ENCODE measurements at places on chromosomes 11 and 22.

- no peak for DNase-seq
Measured at GRCh38 chr22:36331306-36331911, 56.4 kb downstream of the MYH9 start.

DNA sequence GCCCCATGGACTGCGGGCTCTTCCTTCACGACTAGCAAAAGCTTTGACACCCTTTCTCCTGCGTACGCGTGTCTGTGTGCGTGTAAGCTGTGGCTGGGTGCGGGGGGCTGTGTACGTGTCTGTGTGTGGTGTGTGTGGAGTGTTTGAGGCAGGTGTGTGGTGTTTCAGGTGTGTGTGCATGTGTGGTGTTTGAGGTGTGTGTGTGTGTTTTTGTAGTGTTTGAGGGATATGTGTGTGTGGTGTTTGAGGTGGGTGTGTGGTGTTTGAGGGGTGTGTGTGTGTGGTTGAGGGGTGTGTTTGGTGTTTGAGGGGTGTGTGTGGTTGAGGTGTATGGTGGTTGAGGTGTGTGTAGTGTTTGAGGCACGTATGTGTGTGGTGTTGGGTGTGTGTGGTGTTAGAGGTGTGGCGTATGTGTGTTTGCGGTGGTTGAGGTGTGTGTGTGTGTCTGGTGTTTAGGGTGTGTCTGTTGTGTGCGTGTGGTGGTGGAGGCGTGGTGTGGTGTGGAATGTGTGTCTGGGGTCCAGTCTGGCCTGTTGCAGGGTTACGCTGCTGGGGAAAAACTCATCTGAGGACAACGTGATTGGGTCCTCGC is 687 bp upstream of the ARSA start:
- DNase-seq, result no peak

DNA sequence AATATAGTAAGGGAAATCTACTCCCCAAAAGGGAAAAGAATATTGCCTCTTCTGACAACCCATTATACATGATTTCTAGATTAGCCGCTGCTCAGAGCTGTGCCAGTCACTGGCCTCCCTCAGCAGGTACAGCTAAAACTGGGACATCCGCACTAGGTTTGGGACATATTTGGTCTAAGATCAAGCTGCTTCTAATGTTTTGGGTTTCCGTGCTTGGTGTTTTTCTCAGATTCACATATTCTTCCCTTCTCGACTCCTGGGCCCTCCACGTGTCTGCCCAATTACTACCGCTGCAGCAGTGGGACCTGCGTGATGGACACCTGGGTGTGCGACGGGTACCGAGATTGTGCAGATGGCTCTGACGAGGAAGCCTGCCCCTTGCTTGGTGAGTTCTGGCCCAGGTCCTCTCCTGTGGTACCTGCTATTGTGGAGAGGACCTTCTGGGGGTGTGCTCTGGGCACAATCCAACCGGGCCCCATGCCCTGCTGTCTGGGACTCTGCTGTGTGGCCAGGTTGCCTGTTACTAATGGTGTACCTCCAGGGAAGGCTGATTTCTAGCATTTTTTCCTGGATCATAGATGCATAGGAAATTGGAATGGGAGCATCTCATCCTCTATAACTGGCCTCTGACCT is 138.1 kb upstream of the SORL1-AS1 start:
- DNase-seq, result no peak

DNA sequence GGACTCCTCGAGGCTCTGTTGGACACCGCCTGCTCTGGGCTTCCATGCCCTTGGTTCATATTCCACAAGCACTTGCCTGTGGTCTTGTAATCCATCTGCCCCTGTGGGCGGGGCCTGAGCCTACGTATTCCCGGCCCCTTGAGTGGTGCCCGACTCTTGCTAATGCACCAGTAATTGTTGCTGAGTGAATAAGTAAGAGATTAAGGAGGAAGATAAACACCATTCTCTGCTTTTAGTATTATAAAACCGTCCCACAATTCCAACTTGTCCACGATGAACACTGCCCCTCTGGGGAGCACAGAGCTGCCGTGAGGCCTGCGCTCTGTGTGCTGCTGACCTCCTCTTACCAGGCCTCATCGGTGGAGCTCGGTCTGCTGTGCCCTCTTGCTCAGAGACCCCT is 50.3 kb downstream of the MICAL2 start:
- DNase-seq, result no peak

DNA sequence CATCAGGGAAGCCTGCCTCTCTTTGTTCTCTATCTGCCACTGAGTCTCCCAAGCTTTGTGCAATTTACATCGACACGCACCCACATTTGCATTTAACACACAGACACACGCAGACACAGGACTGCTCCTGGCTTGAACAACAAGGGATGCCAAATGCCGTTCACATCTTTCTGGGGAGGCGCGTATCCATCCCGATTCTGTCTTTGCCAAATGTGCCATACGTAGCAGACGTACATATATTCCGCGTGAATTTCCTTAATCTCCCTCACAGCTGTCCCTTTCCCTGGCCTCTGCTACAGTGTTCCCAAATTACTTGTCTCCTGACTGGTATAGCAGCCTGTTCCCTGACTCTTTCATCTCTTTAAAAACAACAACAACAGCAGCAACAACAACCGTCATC is 409.5 kb downstream of the MIAT start:
- DNase-seq, result no peak

DNA sequence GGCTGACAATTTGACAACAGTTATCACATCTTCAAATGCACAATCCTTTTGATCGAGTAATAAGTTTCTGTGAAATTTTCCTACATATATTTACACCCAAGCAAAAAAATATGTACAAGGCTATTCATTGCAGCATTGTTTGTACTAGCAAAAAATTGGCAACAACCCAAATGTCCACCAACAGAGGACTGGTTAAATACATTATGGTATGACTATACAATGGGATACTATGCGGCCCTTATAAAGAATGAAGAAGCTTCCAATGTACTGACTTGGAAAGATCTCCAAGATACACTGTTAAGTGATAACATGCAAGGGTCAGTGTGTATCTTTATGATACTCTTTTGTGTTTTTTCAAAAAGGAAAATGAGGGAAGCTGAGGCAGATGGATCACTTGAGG is 8.2 kb upstream of the P2RY2 start:
- no peak for DNase-seq

DNA sequence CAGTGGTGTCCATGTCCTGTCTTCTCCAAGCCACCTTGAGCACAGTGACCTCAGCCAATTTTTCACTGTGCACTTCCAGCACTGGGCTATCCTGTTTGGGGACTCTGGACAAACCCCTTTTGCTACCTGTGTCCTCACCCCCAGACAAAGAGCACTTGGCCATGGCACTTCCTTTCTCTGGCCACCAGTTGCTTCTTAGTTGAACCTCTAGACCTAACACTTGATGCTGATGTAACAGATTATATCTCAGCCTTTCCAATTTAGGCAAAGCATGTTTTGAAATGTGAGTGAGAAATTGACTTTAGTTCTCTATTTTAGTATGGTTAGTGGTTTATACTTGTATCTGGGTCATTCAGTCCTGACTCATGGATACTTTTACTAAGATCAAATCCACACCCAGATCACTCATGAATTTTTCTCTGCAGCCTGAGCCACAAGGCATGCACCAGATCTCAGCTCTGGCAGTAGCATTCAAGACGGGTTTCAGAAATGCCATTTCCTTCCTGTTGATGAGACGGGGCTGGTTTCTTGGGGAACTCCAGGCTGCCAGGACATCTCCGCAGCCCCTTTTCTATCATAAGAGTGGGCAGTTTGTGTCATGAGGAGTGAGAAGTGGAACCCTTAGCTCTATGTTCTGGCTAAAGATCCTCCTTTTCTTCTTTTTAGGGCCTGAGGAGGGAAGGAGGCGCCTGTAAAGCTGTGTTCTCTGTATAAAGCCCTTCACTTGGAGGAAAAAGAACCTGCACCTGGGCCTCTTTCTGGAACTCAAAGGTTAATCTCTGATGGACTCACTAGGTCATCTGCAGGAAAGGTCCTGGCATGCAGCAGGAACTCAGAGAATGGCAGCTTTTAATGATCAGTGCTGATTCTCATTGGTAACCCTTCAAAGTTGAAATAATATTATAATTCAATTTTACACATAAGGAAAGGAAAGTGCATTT is 185.6 kb upstream of the TENM4 start:
- DNase-seq, result no peak

- no peak for DNase-seq
Measured at GRCh38 chr11:6142936-6143335, 27.2 kb downstream of the OR52B2 start.

GRCh38 chr11:3723014-3723708 is 52.0 kb upstream of the CHRNA10 start:
- no peak for DNase-seq

DNA sequence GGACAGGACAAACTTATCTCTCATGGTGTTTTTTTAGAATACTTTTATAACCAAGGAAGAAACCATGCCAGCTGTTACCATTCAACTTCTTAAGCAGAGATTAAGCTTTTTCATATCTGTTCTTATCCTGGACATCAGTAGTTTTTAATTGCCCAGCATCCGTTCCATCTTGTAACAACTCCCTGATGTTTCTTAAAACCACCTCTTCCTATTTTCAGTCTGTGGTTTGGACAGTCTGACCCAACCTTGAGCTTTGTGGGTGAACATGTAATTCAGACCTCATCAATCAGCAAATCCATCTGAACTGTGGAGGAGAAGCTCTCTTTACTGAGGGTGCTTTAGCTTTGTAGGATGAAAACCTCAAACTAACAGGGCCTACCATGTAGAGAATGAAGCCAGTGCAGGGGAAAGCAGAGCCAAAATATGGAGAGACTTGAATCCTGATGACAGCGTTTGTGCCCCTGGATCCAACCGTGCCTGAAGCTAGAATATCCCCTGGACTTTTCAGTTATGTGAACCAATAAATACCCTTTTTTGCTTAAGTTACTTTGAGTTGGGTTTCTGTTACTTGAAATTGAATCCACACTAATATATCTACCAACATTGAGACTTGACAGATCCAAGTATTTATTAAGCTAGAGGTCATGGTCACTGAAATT is 9.4 kb downstream of the TUG1 start:
- DNase-seq, result no peak

GRCh38 chr11:103395612-103396011 is 286.4 kb downstream of the DYNC2H1 start:
- no peak for DNase-seq

- DNase-seq, result no peak
Measured at GRCh38 chr11:84319863-84320262, 1033.7 kb upstream of the CCDC90B start.

GRCh38 chr11:84905411-84905810 is 721.7 kb downstream of the DLG2 start:
- DNase-seq, result no peak

- DNase-seq, result no peak
Measured at GRCh38 chr11:88454881-88455280, 117.3 kb upstream of the CTSC start.

GRCh38 chr11:106156290-106156937 is 79.0 kb downstream of the AASDHPPT start:
- no peak for DNase-seq

GRCh38 chr11:134529212-134530096 is 117.4 kb upstream of the B3GAT1 start:
- no peak for DNase-seq

GRCh38 chr22:50601669-50602337 is 1.2 kb downstream of the MAPK8IP2 start:
- no peak for DNase-seq

DNA sequence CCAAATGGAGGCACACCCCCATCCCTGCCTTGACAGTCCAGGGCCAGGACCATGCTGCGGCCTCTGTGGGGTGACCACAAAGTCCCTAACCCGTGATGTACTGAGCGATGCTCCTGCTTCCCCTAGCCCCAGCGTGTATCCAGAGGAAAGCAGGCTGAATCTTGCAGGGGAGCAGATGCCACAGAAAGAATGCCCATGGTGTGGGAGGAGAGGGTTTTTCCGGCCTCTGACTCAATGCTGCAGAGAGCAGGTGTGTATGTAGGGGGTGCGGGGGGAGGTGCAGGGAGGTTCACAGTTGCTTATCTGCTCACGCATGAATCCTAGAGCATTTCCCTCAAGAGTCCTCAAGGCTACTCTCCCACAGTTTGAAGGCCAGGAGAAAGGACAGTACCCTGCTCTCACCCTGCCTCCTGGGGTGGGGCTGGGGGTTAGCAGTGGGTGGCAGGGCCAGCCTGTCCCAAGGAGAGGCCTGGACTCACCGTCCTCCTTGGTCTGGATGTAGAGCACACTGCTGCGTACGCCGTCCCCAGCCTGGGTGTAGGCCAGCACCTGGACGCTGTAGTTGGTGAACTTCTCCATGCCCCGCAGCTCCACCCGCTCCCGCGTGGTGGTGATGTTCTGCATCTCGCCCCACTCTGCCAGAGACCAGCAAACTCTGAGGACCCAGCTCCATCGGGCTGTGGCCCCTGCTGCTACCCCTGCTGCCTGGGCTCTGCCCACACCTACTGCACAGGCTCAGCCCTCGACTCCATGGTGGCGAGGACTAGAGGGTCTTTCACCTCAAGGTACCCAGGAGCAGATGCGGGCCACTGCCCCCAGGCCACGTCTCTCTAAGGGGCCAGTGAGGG is 130.8 kb downstream of the CEP164 start:
- DNase-seq, result no peak

GRCh38 chr22:44437216-44438055 is 60.6 kb downstream of the RTL6 start:
- no peak for DNase-seq

GRCh38 chr22:31605851-31606585 is 56.0 kb downstream of the PISD start:
- DNase-seq, result no peak

DNA sequence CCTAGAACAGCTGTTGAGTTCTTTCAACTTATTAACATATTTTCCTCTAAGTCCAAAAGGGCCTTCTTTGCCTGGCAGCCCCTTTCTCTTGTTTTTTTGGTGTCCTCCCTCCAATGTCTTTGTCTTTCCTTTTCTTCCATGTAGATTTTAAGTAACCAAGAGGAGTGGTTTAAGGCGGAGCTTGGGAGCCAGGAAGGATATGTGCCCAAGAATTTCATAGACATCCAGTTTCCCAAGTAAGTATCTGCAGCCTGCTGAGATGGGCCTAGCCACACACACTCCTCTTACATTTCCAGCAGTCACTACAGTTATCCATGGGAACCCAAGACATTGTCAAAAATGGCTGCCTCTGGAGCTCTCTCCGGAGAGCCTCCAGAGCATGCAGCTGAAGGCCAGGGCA is 4.5 kb upstream of the TMA7B start:
- no peak for DNase-seq

DNA sequence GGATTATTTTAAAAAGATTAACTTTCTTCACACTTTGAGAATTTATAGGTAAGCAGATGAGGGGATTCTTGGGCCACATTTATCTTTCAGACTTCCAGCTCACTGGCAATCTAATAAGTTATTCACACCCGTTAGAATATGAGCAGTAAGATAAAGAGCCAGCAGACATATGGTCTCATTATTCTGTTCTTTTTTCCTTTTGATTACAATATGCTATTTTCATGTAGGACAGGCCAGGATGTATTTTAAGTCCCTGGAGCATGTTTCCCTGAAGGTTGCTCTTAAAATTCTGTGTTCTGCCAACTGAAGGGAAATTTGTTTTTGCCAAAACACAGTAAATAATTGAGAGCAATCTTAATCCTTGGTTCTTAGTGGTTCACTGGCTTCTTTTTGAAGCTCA is 22.2 kb downstream of the PDHX start:
- no peak for DNase-seq

DNA sequence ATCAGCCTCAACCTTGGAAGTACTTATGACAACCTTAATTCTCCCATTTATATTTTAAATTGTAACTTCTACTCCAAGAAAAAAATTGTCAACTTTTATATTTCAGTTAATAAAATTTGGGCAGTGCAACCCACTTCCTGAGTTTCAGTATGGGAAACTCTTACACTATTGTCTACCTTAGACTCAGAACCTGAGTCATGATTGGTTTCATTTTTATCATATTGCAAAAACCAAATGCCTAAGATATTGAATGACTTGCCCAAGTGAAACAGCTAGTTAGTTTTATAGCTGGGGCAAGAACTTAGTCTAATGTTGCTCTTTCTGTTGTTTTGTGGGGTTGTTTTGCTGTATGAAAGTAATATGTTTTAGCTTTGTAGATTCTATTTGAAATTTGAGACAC is 334.0 kb upstream of the ARHGAP42 start:
- DNase-seq, result no peak

All from liver (tissue), 10 donors.